CD4-positive, alpha-beta T cell treated with Interleukin-1 beta for 1 hour (primary cell): ENCODE measurements at places on chromosomes 1 and 21.

GRCh38 chr1:94648225-94649007 is 106.9 kb upstream of the F3 start:
- no peak for DNase-seq

- DNase-seq = no peak
These were observed 7.4 kb downstream of the NR5A2 start for GRCh38 chr1:200034761-200035396.

DNA sequence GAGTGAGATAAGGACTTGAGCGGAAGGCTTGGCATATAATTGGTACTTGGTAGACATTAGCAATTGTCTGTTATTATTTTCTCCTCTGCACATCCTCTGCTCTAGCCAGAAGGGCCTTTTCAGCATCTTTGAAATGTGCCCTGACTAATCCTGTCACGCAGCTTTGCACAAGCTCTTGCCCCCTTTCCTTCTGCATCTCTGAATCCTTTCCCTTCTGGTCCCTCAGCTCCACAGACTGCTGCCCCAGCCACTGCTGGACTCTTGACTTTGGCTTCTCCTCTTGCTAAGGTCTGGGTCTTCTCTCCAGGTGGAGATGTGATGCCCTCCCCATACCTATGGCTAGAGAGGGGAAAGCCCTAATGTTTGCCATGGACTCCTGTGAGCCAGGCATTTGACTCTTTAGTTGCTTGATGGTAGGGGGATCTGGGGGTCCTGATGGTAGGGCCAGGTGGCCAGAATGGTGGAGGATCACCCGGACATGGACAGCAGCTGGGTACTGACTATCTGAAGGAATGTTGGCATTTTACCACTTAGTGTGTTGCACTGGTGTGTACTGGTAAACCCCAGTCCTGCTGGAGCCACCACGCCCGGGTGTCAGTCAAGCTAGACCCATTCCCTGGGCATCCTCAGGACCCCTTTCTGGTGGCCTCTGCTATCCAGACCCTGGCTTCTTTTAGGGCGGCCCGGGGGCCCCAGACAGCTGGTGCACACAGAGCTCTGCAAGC is 4.4 kb downstream of the HPCA start:
- no peak for DNase-seq

DNA sequence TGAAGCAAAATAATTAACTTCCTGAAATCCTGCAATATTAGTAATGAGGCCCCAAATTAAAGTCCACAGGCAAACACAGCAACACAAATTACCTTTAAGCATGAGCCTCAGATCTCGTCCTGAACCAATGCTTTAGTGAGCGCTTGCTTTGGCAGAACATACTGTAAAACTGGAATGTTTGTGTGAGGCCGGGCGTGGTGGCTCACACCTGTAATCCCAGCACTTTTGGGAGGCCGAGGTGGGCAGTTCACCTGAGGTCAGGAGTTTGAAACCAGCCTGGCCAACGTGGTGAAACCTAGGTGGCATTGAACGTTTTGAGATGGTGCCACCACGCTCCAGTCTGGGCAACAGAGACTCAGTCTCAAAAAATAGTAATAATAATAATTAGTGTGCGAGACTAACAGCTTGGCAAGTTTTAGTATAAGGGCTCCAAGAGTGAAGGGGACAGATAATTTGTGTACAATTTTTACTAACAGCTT is 17.8 kb downstream of the SFPQ start:
- DNase-seq = no peak

DNA sequence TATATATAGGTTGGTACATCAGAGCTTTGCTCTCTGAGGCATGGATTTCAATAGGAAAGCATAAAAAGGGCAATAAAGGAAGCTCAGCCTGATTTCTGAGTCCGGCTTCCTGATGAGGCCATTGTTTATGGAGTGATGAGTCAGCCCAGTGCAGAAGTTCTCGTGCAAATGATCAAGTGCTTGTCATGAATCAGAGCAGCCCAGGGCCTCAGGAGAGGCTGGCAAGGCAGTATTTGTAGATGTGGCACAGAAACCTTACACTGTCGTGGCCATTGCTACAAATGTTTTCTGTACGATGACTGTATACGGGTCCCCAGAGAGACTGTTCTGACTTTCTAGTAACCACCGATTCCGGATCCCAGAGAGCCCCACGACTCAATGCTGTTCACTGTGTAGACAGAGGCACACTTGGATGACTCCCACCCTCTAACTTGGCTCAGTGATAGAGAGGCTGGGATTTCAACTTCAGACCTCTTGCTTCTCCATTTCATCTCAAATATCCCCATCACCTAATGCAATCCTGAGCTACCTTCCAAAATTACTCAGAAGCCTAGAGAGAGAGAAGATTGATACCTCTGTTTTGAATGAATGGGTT is 26.8 kb downstream of the UMODL1 start:
- no peak for DNase-seq

GRCh38 chr21:45965084-45965809 is 16.3 kb upstream of the COL6A1 start:
- DNase-seq = no peak

- DNase-seq = no peak
These were observed 70.3 kb downstream of the MORN1 start for GRCh38 chr1:2320760-2321667.

DNA sequence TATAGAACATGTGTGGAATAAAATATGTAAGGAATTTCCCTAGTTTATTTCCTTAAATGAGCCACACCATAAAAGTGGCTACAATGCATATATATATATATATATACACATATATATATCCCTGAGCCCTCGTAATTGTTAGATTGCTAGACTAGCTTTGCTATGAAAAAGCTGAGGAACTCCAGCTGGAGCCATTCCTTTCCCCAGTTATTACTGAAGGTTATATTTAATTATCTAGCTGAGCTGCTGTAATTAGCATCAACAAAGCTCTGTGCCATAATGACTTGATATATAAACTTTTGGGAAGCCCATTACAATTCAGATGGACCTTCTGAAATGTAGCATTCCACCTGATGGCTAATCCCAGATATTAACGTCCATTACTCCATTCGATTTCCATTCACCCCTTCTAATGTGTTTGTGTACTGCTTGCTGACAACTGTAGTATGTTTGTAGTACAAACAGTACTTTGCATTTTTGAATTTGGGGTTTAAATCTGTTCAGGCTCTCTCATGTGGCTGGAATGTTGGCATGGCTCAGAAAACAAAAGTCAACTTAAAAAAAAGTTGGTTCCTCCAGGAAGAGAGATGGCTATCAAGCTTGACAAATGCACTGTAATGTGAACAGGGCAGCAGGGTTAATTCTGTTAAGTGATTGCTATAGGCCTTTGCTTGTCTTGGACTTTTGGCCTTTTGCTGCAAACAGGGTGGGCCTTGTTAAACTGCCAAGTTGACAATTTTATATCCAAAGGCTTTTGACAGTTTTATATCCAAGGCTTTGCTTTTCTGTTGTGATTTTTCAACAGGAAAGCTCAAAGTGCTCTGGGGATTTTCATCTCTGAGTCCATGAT is 170.0 kb downstream of the LTN1 start:
- no peak for DNase-seq

- no peak for DNase-seq
These were observed 663 bp downstream of the ACOT7 start for GRCh38 chr1:6392809-6393399.
